PC-9 (cell line): ENCODE measurements at places on chromosomes 4 and X.

GRCh38 chr4:8647094-8647570 is 54.6 kb downstream of the CPZ start:
- DNase-seq, result no peak
- no peaks in the 10 kb centered on the region for H3K36me3 ChIP-seq
- H3K27me3 ChIP-seq, result peaks cover 50% of the 10 kb centered on the region
- H3K4me1 ChIP-seq, result peaks cover 8% of the 10 kb centered on the region; the same call in 1 of the 2 replicates
- no peak overlapping the region for H3K27ac ChIP-seq

DNA sequence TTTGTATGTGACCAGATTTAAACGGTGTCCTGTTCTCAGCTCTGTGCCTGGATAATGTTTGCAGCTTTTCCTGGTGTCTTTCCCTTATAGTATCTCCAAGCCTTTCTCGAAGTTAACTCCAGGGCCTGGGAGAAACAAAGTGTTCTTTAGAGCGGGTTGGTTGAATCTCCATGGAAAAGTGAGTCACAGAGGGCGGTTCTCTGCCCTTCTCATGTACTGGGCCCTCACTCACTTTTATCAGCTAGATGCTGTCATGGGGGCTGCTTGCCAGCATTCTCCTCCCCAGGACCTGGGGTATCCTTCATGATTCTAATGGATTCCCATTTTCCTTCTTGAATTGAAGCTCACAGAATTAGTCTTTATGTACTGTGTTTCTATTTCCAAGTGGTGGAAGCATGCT is 46.1 kb upstream of the MAGEC2 start:
- DNase-seq, result no peak
- no peak overlapping the region for H3K4me3 ChIP-seq
- no peaks in the 10 kb centered on the region for H3K27me3 ChIP-seq

DNA sequence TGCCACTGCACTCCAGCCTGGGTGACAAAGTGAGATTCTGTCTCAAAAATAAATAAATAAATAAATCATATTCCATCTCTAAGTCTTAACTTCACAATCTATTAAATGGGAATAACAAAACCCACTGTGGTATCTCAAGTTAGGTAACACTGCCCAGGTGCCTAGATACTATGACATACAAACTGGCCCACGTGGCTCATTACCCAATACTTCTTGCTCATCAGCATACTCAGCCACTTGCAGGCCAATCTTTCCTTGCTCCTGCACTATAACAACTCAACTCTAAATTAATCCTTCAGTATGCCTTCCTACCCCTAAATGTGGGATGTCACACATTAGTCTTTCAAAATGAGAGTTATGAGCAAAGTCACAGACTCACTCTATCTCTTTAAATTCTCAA is 230.1 kb downstream of the OPHN1 start:
- H3K4me3 ChIP-seq, result no peak overlapping the region
- DNase-seq, result no peak
- peaks cover 8% of the 10 kb centered on the region; the same call in 1 of the 2 replicates for H3K4me1 ChIP-seq
- H3K36me3 ChIP-seq, result no peaks in the 10 kb centered on the region

- H3K27me3 ChIP-seq, result no peaks in the 10 kb centered on the region
- H3K27ac ChIP-seq, result peak overlapping the region; percentile 84
- DNase-seq, result no peak
- no peaks in the 10 kb centered on the region for H3K36me3 ChIP-seq
- H3K4me1 ChIP-seq, result peaks cover 19% of the 10 kb centered on the region
Observed at GRCh38 chr4:85039526-85039925, 73.0 kb upstream of the WDFY3 start.

DNA sequence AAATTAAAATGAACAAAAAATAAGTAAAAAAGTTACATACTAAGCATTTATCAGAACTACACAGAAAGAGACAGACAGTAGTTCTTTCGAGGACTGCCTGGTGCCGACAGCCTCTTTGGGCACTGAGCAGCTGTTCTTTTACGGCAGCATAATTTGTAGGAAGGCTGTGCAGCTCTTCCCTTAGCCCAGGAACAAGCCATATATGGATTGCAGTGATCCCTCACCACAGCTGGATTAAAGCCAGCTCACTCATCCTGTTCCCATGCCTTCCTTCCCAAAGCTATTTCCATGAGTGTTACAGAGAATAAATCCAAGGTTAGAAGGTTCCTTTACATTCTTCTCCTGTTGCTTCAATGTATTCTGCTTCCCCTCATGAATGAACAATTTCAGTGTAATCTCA is 71.7 kb downstream of the DDX60L start:
- H3K27me3 ChIP-seq, result no peaks in the 10 kb centered on the region
- no peak for DNase-seq
- no peak overlapping the region for H3K4me3 ChIP-seq
- no peak overlapping the region for H3K27ac ChIP-seq

DNA sequence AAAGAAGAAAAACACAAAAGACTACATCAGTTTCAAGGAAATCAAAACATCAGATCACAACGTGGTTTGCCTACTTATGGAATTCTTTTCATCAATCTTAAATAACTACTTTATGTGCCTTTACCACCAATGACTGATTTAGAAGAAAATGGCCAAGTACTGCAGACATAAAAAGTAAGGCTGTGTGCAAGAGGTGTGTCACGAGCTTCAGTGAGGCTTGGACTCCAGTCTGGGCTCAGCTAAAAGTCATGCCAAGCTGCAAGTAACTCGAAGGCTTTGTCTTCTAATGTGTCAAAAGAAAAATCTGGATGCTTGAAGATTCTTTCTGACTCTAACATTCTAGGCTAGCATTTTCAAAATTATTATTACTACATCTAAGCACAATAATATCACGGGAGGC is 17.0 kb downstream of the PRSS12 start:
- no peak overlapping the region for H3K27ac ChIP-seq
- DNase-seq, result no peak
- no peaks in the 10 kb centered on the region for H3K4me1 ChIP-seq
- H3K4me3 ChIP-seq, result no peak overlapping the region

DNA sequence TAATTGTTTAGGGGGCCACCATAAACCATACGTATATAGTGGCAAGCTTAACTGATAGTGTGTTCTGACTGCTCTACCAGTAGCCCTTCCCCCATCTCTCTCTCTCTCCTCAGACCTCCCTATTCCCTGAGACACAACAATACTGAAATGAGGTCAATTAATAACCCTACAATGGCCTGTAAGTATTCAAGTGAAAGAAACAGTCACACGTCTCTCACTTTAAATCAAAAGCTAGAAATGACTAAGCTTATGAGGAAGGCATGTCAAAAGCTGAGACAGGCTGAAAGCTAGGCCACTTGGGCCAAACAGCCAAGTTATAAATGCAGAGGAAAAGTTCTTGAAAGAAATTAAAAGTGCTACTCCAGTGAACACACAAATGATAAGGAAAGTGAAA is 78.0 kb downstream of the PRDM5 start:
- DNase-seq, result no peak
- H3K4me1 ChIP-seq, result no peaks in the 10 kb centered on the region
- H3K36me3 ChIP-seq, result no peaks in the 10 kb centered on the region
- no peak overlapping the region for H3K27ac ChIP-seq

DNA sequence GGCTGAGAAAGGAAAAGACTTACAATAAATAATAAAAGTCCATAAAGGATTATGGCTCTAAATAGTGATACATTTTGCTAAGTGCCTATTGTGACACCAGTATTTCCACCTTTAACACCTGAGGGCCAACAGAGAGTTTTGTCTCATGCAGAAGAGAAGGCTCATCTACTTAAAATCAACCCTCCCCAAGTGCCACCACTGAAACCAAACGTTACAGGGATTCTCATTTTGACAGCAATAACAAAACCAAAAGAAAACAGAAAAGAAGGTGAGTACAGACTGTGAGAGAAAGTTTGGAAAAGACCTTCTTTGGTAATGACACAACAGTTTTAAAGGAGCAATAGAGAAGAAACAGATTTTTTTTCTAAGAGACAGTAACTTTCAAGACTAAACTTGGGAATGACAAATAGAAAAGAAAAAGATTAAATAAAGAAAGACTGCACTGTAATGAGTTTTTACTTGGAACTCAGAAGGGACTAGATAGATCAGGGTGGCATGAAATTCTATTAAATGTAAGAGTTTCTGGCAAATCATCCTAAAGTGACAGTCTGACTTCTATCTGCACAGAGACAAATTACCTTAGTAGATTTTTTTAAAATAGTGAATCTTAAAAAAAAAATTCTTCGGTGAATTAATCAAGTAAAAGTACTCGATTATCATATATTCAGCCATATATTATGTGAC is 109.7 kb downstream of the ZNF827 start:
- no peaks in the 10 kb centered on the region for H3K27me3 ChIP-seq
- H3K4me1 ChIP-seq, result no peaks in the 10 kb centered on the region
- H3K4me3 ChIP-seq, result no peak overlapping the region
- no peak overlapping the region for H3K27ac ChIP-seq
- H3K36me3 ChIP-seq, result no peaks in the 10 kb centered on the region

DNA sequence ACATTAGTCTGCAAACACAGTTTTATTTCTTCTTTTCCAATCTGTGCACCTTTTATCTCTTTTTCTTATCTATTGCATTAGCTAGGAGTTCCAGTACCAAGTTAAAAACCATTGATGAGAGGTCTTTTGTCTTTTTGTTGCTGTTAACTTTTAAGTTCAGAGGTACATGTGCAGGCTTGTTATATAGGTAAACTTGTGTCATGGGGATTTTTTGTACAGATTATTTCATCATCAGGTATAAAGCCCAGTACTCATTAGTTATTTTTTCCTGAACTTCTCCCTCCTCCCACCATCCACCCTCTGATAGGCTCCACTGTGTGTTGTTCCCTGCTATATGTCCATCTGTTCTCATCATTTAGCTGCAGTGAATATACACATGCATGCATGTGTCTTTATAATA is 349.9 kb downstream of the PDHA2 start:
- no peaks in the 10 kb centered on the region for H3K36me3 ChIP-seq
- H3K27ac ChIP-seq, result no peak overlapping the region
- H3K27me3 ChIP-seq, result no peaks in the 10 kb centered on the region
- DNase-seq, result no peak

GRCh38 chr4:141659539-141659938 is 23.2 kb downstream of the IL15 start:
- no peaks in the 10 kb centered on the region for H3K27me3 ChIP-seq
- H3K36me3 ChIP-seq, result no peaks in the 10 kb centered on the region
- no peak for DNase-seq
- H3K4me1 ChIP-seq, result no peaks in the 10 kb centered on the region
- no peak overlapping the region for H3K27ac ChIP-seq

- H3K4me1 ChIP-seq, result peaks cover 6% of the 10 kb centered on the region; the same call in 1 of the 2 replicates
- peak overlapping the region; percentile 19; the same call in 1 of the 2 replicates for H3K4me3 ChIP-seq
- no peaks in the 10 kb centered on the region for H3K27me3 ChIP-seq
- H3K36me3 ChIP-seq, result no peaks in the 10 kb centered on the region
- no peak for DNase-seq
Observed at GRCh38 chrX:135389717-135390116, 32.0 kb upstream of the SMIM10L2A start.

- no peaks in the 10 kb centered on the region for H3K4me1 ChIP-seq
- H3K4me3 ChIP-seq, result no peak overlapping the region
- no peaks in the 10 kb centered on the region for H3K36me3 ChIP-seq
- no peak for DNase-seq
Observed at GRCh38 chr4:3442959-3443749, 1.4 kb downstream of the HGFAC start.

DNA sequence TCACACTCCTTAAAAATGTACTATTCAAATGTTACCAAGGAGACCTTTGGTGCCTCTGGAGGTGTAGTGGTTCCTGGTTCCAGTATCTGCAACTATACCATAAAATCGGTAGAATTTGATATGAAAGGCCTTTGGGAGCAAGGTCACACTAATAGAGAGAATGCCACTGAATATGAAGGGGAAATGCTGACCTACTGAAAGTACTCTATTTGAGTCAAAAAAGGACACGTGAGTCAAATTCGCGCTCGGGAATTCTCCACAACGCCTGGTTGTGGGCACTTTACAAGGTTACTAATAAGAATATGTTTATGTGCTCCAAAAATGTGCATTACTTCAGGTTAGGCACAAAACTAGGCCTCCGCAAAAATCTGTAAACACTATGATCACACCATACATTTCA is 39.5 kb upstream of the RELL1 start:
- H3K36me3 ChIP-seq, result no peaks in the 10 kb centered on the region
- no peak overlapping the region for H3K27ac ChIP-seq
- H3K27me3 ChIP-seq, result no peaks in the 10 kb centered on the region
- no peak overlapping the region for H3K4me3 ChIP-seq
- H3K4me1 ChIP-seq, result peaks cover 18% of the 10 kb centered on the region
- DNase-seq, result no peak

DNA sequence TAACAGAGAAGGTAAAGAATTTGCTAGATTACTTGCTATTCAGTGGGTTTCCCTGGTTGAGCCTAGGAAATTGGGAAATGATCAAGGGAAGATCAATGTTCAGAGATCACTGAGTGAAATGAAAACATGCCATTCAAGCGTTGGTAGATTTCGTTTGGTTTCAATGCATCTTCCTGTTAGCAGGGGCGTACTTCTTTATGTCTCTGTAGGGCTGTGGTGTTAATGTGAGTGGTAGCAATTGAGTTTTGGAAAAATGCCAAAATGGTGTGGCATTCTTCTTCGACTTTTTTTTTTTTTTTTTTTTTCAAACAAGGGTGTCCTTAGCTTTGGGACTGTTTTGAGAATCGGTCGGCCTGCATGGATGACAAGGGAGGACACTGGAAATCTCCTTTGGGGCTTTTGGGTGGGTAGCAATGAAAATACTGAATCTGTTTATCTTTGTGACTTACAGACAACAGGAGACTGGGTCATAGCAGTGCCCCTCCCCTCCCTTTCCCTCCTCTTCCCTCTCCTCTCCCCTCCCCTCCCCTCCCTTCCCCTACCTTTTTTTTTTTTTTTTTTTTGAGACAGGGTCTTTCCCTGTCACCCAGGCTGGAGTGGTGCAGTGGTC is 50.4 kb downstream of the SPRY1 start:
- no peak overlapping the region for H3K27ac ChIP-seq
- H3K4me1 ChIP-seq, result peaks cover 16% of the 10 kb centered on the region; the same call in 1 of the 2 replicates
- DNase-seq, result no peak

DNA sequence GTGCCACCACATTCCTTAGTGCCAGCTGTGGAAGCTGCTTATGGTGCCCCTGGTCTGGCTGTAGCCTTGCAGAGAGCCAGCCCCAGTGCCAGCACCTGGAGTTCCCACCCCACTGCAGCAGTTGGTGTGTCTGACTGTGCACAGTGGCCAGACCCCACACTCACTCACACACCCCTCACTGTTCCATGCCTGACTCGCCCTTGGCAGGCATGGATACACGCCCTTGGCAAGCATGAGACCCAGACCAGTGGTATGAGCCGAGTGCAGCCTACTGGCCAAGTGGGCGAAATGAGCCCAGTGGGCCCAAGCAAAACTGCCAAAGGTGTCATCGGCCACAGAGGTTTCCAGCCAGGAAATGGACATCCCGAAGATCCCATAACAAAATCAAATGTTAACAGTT is 27.4 kb downstream of the NAA11 start:
- no peaks in the 10 kb centered on the region for H3K4me1 ChIP-seq
- no peak overlapping the region for H3K27ac ChIP-seq
- no peak for DNase-seq
- H3K36me3 ChIP-seq, result no peaks in the 10 kb centered on the region
- H3K4me3 ChIP-seq, result no peak overlapping the region
